ENCODE measurements at places on chromosomes 16 and 17.

GRCh38 chr16:89507214-89507833 is 879 bp upstream of the SPG7 start:
- no peak for DNase-seq

DNA sequence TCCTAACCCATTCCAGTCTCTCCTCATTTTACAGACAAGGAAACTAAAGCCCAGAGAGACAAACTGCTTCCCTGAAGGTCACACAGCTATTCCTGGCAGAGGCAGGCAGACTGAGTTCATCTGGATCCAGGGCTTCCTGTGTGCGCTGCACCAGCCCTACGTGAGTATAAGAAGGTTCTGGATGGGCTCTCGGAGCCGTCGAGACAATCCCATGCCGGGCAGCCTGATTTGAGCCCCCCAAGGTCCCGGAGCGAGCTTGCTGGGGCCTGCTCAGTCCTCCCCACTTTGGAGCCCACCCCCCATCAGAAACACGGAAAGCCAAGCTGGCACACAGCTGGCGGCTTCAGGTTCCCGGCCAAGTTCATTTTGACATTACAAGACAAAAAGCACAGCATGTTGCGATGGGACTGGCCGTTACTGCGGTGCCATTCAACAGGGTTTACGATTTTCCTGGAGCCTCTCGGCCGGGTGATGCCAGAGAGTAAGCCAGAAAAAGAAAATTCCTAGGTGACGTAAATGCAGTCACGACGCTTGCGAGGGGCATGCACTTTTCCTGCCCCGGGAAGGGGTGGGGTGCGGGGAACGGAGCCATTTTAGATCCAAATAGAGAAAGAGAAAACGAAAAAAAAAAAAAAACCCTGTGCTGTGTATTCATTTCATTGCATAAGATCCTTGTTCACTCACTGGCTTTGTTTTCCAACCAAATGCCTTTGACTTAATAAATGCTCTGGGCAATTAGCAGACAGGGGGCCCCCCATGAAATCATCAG is 167.1 kb upstream of the FOXF1 start:
- DNase-seq, result no peak

DNA sequence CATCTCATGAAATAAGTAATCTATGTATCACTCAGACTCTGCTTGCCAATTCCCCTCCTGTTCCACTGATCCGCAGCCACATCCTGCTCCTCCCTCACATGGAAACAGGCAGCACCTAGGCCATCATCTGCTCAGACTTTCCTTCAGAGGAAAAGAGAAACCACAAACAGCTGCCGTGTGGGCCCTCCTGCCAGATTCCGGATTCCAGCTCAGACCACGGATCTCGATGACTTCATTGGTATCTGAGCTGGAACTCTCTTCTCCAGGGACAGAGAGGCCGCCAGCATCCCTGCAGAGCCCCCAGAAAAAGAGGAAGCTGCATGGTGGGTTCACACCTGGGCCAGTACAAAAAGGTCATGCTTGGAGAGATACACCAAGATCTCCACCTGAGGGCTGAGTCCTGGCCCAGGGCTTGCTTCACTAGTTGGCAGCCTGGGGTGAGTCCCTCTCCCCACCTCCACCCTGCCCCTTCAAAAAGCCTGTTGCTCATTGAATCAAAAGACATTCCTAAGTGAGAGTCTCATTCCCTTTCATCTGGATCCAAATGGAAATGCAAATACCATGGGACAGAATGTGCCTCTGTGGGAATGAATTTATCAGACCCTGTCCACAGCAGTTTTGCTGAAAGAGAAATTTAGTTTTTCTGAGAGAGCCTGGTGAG is 47.2 kb downstream of the HOXB1 start:
- DNase-seq, result no peak

DNA sequence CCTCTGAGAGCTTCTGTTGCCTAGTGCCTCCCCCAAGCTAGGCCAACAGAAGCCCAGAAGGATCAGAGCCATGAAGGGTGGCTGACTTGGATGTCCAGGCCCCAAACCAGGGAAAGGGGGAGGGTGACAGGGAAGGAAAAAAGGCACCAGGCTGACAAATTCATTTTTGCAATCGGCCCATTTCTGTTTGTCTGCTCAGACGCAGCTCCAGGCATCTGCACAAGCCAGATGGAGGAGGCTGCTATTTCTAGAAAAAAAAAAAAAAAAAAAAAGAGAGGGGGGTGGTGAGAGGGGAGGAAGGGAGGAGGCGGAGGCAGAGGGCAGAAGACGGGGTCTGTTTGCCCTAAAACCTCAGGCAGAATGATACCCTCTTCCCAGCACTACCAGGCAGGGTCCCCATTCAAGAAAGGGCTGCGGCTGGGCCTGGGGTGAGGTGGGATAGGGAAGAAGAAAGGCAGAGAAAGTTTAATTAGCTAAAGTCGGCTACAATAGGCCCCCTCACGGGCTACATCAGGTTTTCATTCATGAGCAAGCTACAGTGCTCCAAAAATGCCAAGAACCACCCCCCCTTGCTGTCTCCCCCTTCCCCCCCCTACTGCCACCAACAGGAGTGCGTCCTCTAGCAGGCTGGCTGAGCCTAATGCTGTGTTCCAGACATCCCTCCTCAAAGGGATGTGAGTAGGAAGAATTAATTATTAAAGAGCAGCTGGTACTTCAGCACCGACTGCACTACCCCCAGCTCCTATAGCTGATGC is 2.4 kb downstream of the HDAC5 start:
- DNase-seq, result no peak

- DNase-seq, result no peak
Observed at GRCh38 chr16:81528256-81528655, 83.6 kb downstream of the CMIP start.

- peak; percentile 76 for DNase-seq
Observed at GRCh38 chr17:17416007-17416399, 60.8 kb upstream of the MED9 start.

DNA sequence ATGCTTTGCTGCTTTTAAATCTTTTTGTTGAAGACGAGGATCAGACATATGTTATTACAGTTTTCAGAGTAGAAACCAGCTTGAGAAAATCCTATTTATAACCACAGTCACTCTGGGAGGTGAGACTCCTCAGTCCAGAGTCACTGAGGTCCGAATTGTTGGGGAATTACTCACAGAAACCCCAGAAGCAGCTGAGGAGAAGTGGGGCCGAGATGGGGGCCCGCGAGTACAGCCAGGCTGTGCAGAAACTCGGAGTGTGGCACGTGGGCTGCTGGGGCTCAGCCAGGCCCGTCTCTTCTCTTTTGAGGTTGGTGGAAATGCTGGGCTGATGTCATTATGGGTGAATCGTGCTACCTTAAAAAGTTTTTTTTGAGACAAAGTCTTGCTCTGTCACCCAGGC is 14.4 kb upstream of the GNG13 start:
- no peak for DNase-seq

DNA sequence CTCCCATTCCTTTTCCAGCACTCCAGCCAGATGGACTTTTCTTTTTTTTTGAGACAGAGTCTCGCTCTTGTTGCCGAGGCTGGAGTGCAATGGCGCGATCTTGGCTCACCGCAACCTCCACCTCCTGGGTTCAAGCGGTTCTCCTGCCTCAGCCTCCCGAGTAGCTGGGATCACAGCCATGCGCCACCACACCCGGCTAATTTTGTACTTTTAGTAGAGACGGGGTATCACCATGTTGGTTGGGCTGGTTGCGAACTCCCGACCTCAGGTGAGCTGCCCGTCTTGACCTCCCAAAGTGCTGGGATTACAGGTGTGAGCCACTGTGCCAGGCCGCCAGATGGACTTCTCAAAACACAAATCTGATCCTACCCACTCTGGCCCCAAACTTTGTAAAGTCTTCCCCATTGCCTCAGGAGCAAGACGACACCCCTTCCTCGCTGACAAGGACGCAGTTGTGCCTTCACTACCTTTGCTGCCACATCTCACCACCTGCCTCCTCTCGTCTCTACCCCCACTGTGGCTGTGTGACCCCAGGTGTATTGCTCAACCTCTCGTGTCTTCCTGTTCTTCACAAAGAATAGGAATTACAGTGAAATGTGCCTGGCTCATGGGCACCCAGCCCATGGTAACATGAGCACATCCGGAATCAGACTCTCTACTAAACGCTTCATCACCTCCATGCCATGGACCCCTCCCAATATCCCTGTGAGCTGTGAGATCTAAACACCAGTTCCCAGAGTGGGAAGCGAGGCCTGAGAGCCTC is 3.7 kb upstream of the BANP start:
- no peak for DNase-seq

DNA sequence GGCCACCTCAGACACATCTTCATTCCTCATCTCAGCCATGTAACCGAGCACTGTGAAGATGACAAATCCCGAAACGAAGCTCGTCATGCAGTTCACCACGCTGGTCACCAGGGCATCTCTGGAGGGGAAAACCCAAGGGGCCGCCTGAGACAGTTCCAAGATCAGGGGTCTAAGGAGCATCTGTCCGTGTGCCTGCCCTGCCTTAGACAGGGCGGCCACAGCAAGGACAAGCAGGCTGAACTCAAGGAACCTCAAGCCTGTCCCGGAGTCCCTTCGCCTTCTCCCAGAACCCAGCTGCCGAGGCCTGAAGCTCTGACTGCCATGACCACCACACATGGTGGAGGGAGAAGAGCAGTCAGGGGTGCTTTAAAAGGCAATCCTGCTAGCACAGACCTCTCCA is 22.7 kb downstream of the SLC6A4 start:
- DNase-seq, result no peak

- DNase-seq, result no peak
Observed at GRCh38 chr16:86371083-86371803, 139.1 kb upstream of the FOXF1 start.

GRCh38 chr17:62847426-62847825 is 39.3 kb upstream of the MARCHF10 start:
- DNase-seq, result no peak

- DNase-seq, result no peak
Observed at GRCh38 chr16:61105544-61105943, 930.7 kb downstream of the CDH8 start.

GRCh38 chr17:67675481-67675880 is 42.3 kb upstream of the NOL11 start:
- DNase-seq, result no peak

DNA sequence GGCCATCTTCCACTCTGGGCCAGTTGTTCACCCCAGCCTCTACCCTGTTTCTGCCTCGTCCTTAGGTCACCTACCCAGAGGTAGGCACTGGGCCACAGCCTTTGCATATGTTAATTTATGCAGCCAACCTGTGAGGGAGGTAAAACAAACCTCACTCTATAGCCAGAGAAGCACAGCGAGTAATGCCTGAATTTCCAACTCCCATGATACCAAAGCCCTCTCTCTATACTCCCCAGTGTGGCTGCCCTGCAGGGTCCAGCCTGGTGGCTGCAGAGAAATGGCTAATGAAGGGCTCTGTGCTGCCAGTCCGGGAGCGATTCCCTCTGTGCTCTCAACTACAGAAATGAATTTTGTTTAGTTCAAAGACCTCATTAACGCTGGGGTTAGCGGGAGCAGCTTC is 397.0 kb upstream of the CCL2 start:
- DNase-seq, result no peak

GRCh38 chr17:8234361-8235270 is 13.2 kb downstream of the CTC1 start:
- DNase-seq, result no peak

DNA sequence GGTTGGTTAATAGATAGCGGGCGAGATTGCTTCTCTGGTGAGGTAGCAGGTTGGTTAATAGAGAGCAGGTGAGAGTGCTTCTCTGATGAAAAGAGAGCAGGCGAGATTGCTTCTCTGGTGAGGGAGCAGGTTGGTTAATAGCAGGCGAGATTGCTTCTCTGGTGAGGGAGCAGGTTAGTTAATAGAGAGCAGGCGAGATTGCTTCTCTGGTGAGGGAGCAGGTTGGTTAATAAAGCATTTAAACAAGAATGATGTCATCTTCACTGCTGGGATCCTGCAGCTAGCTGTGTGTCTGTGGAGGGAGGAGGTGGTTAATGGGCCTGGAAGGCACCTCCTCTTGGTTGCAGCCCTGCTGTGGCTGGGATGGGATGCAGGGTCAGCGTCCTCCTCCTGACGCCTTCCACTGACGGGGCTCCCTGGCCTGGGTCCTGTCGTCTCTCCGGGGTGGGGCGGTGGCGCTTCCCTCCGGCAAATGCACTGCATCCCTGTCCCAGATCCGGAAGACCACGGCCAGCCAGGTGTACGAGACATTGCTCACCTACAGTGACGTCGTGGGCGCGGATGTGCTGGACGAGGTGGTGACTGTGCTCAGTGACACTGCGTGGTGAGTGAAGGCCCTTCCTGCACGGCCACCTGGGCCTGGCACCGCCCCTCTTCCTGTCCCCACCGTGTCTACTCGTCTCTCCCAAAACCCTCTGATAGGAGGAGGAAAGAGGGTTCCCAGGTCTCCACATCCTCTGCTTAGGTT is 99.2 kb upstream of the ZNF750 start:
- no peak for DNase-seq

- DNase-seq, result no peak
Observed at GRCh38 chr17:49218941-49219913, 8.7 kb downstream of the ABI3 start.
